Smooth muscle cell of trachea (primary cell): ENCODE measurements at places on chromosomes 11 and 22. TPM values are rescaled to one million over a fixed set of nuclear protein-coding genes. Genes with fewer than 3 reads are reported as not detected.

Gene FAM168A
- total RNA-seq = 27.9 and 34.1 TPM in 2 replicates

Gene ACAD8
- 22.0 TPM in 2 replicates for total RNA-seq

Gene NPAS4
- total RNA-seq = 0.29 TPM in 1 of 2 replicates, not detected in the other

Gene ISX
- total RNA-seq = not detected in 2 replicates

Gene RAC2
- 2.8 and 4.0 TPM in 2 replicates for total RNA-seq

Gene NPTXR
- 0.29 and 2.8 TPM in 2 replicates for total RNA-seq

Gene SERPINH1
- 1,051 and 1,589 TPM in 2 replicates for total RNA-seq

Gene C11orf42
- not detected in 2 replicates for total RNA-seq

Gene APOBEC3C
- total RNA-seq = 19.1 and 20.8 TPM in 2 replicates

Gene ART1
- not detected in 2 replicates for total RNA-seq

Gene CECR2
- not detected in 2 replicates for total RNA-seq

Gene ARSA
- total RNA-seq = 17.7 and 51.1 TPM in 2 replicates

Gene SYT8
- total RNA-seq = not detected in 2 replicates

Gene APOBEC3G
- 15.3 and 24.8 TPM in 2 replicates for total RNA-seq

Gene HEPACAM
- not detected in 2 replicates for total RNA-seq

Gene OR2D2
- 0.29 and 0.50 TPM in 2 replicates for total RNA-seq

Gene ART5
- total RNA-seq = not detected in 2 replicates

Gene TH
- total RNA-seq = under 0.01 TPM in 1 of 2 replicates, not detected in the other

Gene GGTLC2
- total RNA-seq = not detected in 2 replicates

Gene GAS2
- total RNA-seq = 0.17 and 1.3 TPM in 2 replicates

Gene TLCD5
- total RNA-seq = 9.4 and 10.0 TPM in 2 replicates

Gene FGF19
- not detected in 2 replicates for total RNA-seq

Gene MEI1
- 0.73 and 0.99 TPM in 2 replicates for total RNA-seq

Gene UEVLD
- total RNA-seq = 28.9 and 34.0 TPM in 2 replicates

Gene KRTAP5-10
- not detected in 2 replicates for total RNA-seq

Gene BIRC3
- 0.44 and 2.0 TPM in 2 replicates for total RNA-seq

Gene OR8G1
- 0.17 TPM in 1 of 2 replicates, not detected in the other for total RNA-seq

Gene CDC45
- total RNA-seq = 3.0 and 12.2 TPM in 2 replicates

Gene PKP3
- 1.7 and 2.8 TPM in 2 replicates for total RNA-seq

Gene ENDOD1
- total RNA-seq = 62.4 and 79.2 TPM in 2 replicates

Gene OR5P2
- not detected in 2 replicates for total RNA-seq

Gene TEAD1
- total RNA-seq = 111 and 120 TPM in 2 replicates

Gene TRIOBP
- 296 and 339 TPM in 2 replicates for total RNA-seq

Gene MRGPRF
- 77.2 and 111 TPM in 2 replicates for total RNA-seq

Gene MMP12
- total RNA-seq = 0.44 and 1.8 TPM in 2 replicates

Gene SLC15A3
- 4.8 and 26.3 TPM in 2 replicates for total RNA-seq

Gene LMNTD2
- total RNA-seq = 0.29 and 0.33 TPM in 2 replicates

Gene CRACR2B
- total RNA-seq = 1.5 and 1.7 TPM in 2 replicates

Gene VPREB1
- total RNA-seq = not detected in 2 replicates

Gene C11orf97
- not detected in 2 replicates for total RNA-seq

Gene TBX1
- 0.17 and 0.44 TPM in 2 replicates for total RNA-seq
